ENCODE measurements at places on chromosomes 5 and 9. TPM values are rescaled to one million over a fixed set of nuclear protein-coding genes. Genes with fewer than 3 reads are reported as not detected.

Gene CENPP
- 1.3 TPM for polyA plus RNA-seq

DNA sequence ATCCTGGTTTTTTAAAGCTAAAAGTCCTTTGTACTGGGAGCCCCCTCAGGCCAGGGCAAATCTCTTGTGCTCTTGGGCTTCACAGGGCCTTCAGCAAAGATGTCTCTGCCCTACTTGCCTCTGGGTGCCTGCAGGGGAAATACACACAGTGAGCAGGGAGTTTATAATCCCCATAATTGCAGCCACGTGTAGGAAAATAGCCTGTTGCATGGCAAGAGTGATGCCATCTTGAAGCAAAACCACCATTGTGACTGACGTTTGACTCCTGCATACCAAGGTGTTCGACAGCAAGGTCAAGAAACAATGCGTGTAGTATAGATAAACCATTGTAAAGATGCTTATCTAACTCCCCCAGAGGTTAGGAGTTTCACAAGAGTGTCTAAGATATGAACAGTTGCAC is 11.4 kb upstream of the IL3 start:
- H3K27me3 ChIP-seq: no peaks in the 10 kb centered on the region
- H3K36me3 ChIP-seq: no peaks in the 10 kb centered on the region
- H3K4me1 ChIP-seq: no peaks in the 10 kb centered on the region
- H3K27ac ChIP-seq: no peak overlapping the region
- no peak overlapping the region for H3K4me3 ChIP-seq

Gene CARTPT
- polyA plus RNA-seq: not detected

Gene QSOX2
- polyA plus RNA-seq: 26.6 TPM

- no peaks in the 10 kb centered on the region for H3K36me3 ChIP-seq
- no peak overlapping the region for H3K27ac ChIP-seq
- no peak overlapping the region for H3K4me3 ChIP-seq
- no peaks in the 10 kb centered on the region for H3K4me1 ChIP-seq
These were observed 354.3 kb upstream of the CDH9 start for GRCh38 chr5:27392716-27393115.

- H3K27me3 ChIP-seq: no peaks in the 10 kb centered on the region
- H3K4me1 ChIP-seq: no peaks in the 10 kb centered on the region
- peak; percentile 48 for DNase-seq
- H3K27ac ChIP-seq: no peak overlapping the region
These were observed 15.2 kb downstream of the TMEM171 start for GRCh38 chr5:73135429-73136054.

DNA sequence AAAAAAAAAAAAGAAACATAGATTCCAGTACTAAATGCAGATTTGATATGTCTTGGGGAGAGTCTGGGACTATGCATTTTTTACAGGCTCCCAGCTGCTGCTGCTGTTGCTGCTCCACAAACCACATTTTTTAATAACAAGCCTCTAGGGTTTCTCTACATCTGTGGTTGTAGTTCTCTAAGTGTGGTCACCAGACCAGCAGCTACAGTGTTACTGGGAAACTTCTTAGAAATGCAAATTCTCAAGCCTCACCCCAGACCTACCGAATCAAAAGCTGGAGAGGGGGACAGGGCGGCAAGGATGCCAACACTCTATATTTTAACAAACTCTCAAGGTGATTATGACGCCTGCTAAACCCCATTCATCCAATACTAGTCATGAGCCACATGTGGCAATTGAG is 293.4 kb upstream of the PTGER4 start:
- no peak overlapping the region for H3K27ac ChIP-seq
- H3K4me3 ChIP-seq: no peak overlapping the region
- peaks cover 9% of the 10 kb centered on the region for H3K27me3 ChIP-seq

DNA sequence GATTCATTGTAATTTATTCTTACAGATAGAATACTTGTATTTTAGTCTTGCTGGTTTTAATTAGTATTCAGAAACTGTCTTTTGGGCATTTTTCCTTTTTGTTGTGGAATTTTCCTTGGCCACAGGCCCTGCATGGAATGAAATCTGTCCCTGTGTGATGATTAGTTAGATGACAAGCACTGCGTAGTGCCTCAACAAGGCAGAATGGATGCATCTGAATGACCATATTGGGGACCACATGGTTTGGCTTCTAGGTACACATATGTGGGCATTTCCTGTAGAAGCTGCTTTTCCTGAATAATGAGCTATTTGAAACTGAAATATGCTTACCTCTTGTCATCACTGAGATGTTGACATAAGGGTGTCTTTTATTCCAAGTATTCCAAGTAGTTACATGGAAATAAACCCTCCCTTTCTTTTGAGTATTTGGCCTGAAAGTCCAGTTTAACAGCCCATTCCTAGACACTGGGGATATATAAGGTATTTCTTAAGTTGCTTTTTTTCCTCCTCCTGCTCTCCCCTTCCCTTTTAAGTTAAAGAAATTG is 147.3 kb downstream of the YTHDC2 start:
- no peak overlapping the region for H3K27ac ChIP-seq
- no peaks in the 10 kb centered on the region for H3K27me3 ChIP-seq
- no peak for DNase-seq
- no peaks in the 10 kb centered on the region for H3K4me1 ChIP-seq
- H3K4me3 ChIP-seq: no peak overlapping the region

DNA sequence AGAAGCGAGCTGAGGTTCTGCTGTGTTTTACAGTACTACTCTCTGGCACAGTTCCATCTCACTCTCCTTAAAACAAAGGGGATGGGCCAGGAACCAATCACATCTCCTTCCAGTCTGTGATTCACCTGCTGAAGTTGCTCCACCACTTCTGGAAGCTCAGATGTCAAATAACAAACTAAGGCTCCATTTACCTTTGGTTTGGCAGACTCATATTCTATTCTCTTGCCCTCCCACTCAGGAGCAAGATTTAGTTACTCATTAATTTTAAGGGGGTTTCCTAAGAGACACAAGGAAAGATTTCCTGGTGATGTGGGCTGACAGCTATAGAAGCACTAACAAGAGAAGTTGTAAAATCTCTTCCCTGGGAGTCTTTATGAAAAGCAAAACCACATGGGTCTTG is 37.8 kb upstream of the KIF2A start:
- no peak overlapping the region for H3K27ac ChIP-seq
- no peaks in the 10 kb centered on the region for H3K27me3 ChIP-seq
- H3K36me3 ChIP-seq: no peaks in the 10 kb centered on the region
- DNase-seq: no peak
- H3K4me1 ChIP-seq: no peaks in the 10 kb centered on the region

DNA sequence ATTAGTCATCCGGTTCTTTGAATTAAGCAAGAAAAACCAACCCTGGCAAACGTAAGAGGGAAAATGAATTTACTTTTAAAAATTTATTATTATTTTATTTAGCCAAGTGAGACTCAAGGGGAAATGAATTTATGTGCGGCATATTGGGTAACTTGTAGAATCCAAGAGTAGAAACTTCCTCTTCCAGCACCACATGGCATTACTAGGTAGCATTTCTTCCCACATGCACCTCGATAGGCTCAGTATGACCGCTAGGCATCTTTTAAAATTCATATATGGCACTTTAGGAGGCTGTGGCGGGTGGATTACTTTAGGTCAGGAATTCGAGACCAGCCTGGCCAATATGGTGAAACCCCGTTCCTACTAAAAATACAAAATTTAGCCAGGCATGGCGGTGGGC is 17.6 kb upstream of the MYO10 start:
- no peak overlapping the region for H3K27ac ChIP-seq
- no peak for DNase-seq
- no peak overlapping the region for H3K4me3 ChIP-seq

DNA sequence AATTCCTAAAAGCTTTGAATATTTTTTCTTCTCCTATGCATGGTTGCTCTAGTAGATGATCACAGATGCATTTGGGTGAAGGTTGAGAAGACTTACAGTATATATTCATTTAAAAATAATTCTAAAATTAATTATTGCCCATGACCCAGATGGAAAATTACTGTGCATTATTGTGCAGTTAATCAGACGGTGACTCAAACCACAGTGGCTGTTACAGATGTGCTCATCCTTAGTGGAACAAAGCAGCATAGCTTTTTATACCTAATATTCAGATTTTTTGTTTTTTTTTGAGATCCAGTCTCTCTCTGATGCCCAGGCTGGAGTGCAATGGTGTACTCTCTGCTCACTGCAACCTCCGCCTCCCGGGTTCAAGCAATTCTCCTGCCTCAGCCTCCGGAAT is 10.7 kb downstream of the OR2V1 start:
- no peaks in the 10 kb centered on the region for H3K4me1 ChIP-seq
- peaks cover 81% of the 10 kb centered on the region for H3K27me3 ChIP-seq
- H3K27ac ChIP-seq: no peak overlapping the region

GRCh38 chr5:154403776-154404387 is 41.9 kb upstream of the SAP30L start:
- no peak overlapping the region for H3K4me3 ChIP-seq
- no peak overlapping the region for H3K27ac ChIP-seq
- H3K36me3 ChIP-seq: peaks cover 16% of the 10 kb centered on the region
- no peak for DNase-seq

Gene C9orf153
- polyA plus RNA-seq: 0.03 TPM

Measured in SK-N-SH (cell line).